ENCODE measurements at places on chromosomes 6 and 20.
A peak's percentile ranks its signal among the peaks of the same experiment; 100 is the strongest.

GRCh38 chr6:46756469-46757213 is 9.9 kb downstream of the ANKRD66 start:
- DNase-seq = no peak

DNA sequence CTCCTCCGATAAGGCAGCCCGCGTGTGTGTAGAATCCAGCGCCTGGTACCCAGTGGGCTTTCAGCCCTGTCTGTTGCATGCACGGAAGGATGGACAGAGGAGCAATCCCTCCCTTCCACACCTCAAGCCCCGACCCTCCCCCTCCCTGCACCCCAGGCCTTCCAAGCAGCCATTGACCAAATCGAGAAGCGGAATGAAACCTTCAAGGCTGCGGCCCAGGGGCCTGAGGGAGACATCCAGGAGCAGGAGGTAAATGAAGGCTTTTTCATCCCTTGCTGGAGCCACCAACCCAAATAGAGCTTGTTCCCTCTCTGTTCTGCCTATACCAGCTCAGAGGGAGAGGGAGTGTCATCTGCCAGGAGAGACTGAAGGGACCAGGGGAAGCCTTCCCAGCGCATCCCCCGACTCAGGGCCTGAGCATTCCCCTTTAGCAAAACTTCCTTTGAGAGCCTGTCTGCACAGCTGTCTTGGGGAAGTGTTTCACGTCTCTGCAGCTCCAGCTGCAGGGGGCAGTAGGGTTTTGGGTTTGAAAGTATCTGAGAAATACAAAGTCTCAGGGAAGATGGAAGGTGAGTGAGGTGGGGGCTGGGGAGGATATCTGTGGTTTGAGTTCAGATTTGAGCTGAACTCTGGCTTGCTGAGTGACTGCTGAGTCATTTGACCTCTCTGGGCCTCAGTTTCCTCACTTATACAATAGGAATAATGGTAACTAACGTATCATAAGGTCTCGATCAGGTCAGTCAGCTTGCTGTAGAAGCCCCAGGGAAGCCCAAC is 16.1 kb downstream of the FGD2 start:
- peak; percentile 55 for DNase-seq

DNA sequence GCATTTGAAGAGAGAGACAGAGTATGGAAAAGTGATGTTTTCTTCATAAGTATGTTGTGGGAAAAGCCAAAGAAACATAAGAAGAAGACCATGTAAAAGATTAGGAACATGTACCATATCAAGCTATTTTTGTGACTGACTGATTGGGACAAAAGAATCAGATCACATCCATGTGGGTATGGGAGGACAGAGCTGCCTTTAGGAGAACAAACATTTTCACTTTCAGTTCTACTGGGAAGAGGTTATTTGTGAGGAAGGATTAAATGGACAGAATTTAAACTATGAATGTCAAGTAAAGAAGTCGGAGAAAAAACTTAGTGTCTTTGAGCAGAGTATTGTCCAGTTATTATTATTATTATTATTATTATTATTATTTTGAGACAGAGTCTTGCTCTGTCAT is 124.4 kb upstream of the HCRTR2 start:
- no peak for DNase-seq

DNA sequence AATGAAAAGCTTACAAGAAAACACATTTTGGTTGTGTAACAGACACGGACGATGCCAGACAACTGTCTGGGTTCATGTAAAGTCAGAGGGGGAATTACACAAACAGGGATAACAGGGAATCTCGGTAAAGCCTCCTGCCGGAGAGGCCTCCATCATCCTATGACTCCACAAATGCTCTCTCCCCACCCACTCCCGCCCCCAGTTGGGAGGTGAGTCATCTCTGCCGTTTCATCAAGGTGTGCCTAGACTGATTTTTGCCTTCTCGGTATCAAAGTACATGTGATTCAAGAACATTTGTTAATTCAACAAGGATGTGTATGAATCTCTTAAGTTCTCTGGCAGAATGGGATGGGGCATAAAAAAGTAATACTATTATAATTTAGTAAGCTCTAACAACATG is 304.9 kb upstream of the PRDM1 start:
- DNase-seq = no peak

GRCh38 chr6:139521338-139521737 is 146.9 kb upstream of the CITED2 start:
- no peak for DNase-seq

DNA sequence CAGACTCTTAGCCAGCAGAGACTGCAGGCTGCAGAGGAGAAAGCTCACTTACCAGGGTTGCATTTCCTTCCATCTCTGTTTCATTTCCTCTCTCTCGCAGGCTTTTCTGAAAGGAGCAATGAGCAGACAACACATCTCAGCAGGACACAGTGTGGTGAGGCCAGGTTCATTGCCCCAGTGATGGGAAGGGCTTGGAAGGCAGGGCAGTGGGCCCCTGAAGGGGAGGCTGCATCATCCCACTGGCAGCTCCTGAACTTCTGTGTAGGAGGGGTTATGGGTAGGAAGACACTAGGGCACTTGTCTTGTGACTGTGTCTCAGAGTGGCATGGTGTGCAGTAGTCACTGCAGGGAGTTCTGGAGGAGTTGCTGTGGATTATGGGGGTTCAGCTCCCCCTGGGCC is 246.8 kb downstream of the QKI start:
- DNase-seq = no peak

- DNase-seq = no peak
Observed at GRCh38 chr6:24539416-24539815, 44.6 kb downstream of the ALDH5A1 start.

GRCh38 chr20:51769976-51770615 is 1.9 kb upstream of the ATP9A start:
- DNase-seq = peak; percentile 68

- no peak for DNase-seq
Observed at GRCh38 chr20:57512432-57512831, 12.5 kb downstream of the CTCFL start.

DNA sequence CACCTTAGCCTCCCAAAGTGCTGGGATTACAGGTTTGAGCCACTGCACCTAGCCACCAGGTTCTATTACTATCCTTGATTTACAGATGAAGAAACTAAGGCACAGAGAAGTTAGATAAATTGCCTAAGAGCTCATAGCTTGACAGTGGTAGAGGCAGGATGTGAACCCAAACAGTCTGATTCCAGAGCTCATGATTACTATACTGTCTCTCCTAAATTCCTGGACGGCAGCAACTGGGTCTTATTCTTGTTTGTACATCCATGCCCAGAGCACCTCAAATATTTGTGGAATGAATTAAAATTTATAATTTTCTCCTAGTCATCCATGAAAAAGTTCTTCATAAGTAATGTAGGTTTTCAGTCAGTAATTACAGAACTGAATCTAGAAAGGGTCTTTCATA is 15.1 kb downstream of the PDSS2 start:
- DNase-seq = peak; percentile 54

DNA sequence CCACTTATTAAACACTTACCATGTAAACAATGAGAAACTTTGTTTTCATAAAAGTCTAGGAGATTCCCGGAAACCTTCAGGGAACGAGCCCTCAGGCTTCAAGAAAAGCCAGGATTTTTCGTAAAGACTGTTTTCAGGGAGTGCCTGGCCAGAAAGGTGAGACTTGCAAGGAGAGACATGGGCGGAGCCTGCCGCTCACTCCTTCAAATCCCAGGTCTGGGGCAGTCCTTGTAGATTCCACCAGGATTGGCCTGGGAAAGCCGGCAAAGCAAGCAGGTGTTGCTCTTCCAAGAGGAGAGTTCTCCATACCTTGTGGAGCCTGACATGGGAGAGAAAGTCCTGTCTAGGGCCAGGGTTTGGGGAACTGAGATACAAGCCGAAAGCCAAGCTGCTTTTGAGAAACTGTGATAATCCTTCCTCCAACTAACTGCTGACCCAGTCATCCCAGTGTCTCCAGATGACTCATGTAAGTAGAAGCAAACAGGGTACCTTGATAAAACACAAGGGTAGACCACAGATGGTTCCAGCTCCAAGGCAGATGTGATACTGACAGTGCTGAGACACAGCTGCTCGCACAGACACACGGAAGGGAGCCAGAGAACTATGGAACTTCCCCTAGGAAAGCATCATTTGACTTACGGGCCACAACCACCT is 69.4 kb upstream of the NAA20 start:
- DNase-seq = peak; percentile 43
